ENCODE measurements at places on chromosomes 2 and 18.

GRCh38 chr2:85248773-85249509 is 78.8 kb downstream of the TGOLN2 start:
- DNase-seq = no peak

DNA sequence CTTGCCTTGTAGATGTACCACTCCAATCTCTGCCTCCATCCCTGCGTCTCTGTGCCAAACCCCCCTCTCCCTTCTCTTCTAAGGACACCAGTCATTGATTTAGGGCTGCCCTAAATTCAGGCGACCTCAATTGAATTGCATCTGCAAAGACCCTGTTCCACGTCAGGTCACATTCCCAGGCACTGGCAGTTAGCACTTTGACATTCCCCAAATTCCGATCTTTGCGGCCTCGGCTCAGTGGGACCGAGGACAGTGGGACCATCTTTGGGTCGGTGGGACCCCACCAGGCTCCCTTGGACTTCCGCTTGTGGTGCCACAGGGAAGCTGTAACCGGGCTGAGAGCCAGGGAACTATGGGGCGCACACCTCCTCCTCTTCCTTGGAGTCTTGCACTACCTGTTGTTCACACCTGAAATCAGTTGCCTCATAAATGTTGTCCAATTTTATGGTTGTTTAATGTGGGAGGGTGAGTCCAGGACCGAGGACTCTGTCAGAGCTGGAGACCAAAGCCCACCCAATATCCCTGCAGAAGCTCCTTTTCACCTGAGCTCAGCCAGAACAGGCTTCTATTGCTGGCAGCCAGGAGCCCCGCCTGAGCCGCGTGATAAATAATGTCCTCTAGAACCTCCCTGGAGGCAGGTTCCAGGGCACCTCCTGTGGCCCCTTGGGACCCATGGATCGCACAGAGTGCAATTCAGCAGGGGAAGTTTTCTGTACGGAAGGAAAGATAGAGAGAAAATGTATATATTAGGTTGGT is 271.6 kb downstream of the EIPR1 start:
- DNase-seq = no peak

DNA sequence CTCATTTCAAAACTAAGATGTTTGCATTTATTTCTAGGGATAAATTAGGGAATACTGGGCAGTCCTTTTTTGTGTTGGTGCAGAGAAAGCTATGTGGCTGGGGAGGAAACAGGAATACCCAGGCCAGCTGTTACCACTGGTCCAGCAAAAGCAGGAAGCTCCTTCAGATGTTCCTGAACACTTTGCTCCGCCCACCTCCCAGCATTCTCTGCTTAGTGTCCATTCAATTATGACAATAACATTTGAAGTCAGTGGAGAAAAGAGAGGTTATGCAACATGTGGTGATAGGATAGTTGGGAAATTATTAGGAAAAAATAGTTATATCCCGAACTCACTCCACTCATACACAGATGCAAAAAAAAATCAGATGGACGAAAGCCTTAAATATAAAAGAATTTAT is 22.1 kb upstream of the ARPC2 start:
- DNase-seq = no peak

- DNase-seq = no peak
Measured at GRCh38 chr2:18085593-18085992, 207.1 kb downstream of the KCNS3 start.

DNA sequence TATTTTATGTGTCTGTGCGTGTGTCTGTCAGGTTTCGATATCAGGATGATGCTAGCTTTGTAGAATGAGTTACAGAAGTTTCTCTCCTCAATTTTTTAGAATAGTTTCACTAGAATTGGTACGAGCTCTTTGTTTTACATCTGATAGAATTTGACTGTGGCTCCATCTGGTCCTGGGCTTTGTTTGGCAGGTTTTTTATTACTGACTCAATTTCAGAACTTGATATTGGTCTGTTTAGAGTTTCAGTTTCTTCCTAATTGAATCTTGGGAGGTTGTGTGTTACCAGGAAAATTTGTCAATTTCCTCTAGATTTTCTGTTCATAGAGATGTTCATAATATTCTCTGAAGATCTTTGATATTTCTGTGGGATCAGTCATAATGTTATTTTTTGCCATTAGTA is 289.4 kb upstream of the COL3A1 start:
- DNase-seq = no peak

DNA sequence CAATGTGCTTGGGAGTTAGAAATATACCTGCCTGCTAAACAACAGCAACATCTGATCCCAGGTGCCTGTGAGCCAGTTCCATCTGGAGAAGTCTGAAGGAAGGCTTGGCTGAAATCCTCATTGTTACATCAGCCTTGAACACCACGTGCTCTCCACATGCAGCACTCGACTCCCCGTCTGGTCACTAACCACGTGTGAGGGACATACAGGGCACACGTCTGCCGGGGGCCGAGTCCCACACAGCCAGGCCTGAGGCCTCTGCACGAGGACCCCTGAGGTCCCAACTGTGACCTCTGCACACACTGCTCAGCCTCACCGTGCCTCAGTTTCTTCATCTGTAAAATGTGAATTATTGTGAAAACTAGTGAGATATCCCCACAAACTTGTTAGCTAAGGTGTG is 236.5 kb upstream of the SALL3 start:
- DNase-seq = no peak

- DNase-seq = no peak
Measured at GRCh38 chr2:159089543-159089942, 121.1 kb downstream of the TANC1 start.

DNA sequence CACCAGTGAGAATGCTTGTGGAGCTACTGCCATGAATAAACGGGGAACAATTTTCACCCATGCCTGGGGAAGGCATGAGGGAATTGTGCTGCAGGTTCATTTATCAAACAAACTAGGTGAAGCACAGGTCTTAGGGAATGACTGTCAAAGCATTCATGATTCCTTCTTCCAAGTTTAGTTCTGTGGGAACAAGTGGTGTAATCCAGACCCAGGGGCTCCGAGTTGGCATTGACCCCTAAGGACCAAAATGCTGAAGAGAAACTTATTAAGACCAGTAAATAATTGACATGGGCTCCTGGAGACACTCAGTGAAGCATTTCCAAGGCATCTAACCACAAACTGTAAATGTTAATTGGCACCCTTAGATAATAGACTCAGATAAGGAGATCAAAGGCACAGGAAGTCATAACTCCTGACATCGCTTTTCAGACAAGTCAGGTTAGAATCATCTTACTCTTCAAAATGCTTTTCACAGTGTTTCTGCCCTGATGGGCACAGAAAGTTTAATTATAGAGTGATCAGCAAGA is 96.9 kb downstream of the SPP2 start:
- DNase-seq = no peak

DNA sequence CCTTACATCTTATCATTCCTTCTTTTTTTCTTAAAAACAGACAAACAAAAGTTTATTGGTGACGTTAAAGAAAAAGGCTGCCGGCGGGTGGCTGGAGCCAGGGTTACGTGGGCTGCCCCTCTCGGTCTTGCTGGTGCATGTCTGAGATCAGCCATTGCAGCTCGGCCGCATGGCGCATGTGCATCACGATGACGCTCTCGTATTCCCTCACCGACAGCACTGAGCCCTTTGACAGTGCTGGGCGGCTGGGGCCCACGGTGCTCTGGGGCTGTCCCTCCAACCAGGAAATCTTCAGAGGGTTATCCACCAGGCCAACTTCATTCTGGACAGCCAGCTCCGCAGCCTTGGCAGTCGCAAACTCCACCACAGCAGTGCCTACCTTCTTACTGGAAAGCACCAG is 1081.8 kb upstream of the TMEFF2 start:
- no peak for DNase-seq

GRCh38 chr2:107393516-107393915 is 433.2 kb upstream of the RGPD4 start:
- DNase-seq = no peak

DNA sequence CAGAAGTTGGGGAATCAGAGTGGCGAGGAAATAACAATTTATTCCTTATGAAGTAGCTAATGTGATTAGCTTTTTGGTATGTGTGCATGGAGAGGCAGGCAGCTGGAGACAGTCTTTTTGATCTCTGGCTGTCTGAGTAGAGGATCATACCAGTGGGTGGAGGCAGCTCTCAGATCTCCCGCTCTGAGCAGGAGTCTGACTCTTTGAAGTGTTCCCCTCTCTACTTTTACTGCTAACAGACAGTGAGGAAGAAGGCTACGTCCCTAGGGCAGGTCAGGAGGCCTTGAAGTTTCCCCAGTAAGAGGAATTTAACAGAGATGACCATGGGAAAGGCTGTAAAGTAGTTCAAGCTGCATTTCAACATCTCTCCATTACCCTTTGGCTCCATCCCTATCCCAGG is 111.9 kb upstream of the REG3A start:
- DNase-seq = no peak

DNA sequence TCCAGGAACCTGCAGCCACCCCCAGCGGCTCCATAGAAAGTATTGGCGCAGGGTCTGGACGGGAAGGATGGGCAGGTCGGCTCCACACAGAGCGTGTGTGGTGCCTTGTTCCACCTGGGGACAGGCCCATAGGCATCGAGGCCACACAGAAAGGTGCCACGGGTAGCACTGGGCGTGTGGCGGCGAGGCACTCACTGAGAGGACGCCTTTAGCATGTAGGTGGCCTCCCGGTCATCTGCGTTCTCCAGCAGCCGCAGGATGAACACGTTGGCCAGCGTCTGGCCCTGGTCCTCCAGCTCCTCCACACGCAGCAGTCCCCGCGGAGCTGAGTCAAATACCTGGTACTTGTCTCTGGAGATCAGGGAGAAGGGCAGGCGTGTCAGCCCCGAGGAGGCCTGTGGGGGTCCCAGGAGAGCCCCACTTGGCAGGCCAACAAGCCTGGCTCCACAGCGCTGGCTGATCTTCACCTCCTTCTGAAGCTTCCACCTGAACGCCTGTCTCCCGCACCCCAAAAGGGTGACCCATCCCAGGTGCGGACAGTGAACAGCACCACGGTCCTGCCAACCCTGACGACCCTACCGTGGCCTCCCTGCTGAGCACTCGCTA is 13.2 kb downstream of the SNORC start:
- DNase-seq = no peak

DNA sequence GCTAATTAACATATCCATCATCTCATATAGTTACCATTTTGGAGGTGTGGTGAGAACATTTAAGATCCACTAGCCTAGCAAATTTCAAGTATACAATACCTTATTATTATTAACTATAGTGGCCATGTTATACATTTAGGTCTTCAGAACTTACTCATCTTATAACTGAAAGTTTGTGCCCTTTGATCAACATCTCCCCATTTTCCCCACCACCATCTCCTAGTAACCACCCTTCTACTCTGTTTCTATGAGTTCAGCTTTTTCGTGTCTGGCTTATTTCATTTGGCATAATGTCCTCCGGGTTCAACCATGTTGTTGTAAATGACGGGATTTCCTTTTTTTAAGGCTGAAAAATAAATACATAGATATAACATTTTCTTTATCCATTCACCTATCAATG is 15.9 kb downstream of the NEURL3 start:
- no peak for DNase-seq

DNA sequence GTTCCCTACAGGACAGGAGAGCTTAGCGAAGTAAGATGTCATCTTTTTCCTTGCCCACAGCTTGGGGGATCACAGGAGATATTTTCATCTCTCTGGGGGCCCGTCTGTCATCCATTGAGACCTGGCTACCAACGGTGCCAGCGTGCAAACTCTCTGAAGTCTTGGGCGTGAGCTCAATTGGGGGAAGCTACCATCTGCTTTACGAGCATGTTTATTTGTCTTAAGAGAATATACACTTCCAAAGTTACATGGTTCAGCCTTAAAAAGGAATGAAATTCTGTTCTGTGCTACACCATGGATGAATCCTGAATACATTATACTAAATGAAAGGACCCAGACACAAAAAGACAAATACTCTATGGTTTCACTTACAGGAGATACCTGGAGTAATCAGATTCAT is 13.6 kb downstream of the SAG start:
- no peak for DNase-seq

- DNase-seq = peak; percentile 46
Measured at GRCh38 chr2:156663757-156664409, 227.7 kb downstream of the GPD2 start.

GRCh38 chr18:8769509-8770095 is 64.2 kb downstream of the MTCL1 start:
- no peak for DNase-seq

GRCh38 chr2:126650994-126651393 is 5.0 kb upstream of the GYPC start:
- no peak for DNase-seq

GRCh38 chr18:6203791-6204190 is 210.9 kb downstream of the L3MBTL4 start:
- no peak for DNase-seq

GRCh38 chr2:191862156-191862775 is 15.4 kb upstream of the CAVIN2 start:
- DNase-seq = no peak

GRCh38 chr18:48639772-48640432 is 101.1 kb downstream of the CTIF start:
- DNase-seq = no peak

- peak; percentile 12 for DNase-seq
Measured at GRCh38 chr2:33205693-33206434, 259.1 kb downstream of the LTBP1 start.

- no peak for DNase-seq
Measured at GRCh38 chr18:9433671-9434121, 41.6 kb upstream of the RALBP1 start.

DNA sequence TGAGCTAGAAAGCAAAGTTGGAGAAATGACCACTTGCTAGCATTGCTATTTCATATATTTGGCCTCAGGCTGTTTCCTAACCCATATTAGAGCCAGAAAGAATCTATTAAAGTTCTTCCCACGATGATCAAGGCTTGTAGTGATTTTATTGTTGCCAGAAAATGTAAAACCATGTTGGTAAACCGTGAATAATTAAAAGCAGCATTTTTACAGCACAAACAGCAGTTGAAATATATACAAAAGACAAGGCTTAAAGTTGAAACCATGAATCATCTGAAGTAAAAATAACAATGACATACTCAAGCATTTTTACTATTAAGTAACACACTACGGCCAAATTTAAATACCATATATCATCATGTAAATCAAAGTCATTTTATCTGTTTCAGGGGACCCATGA is 27.7 kb upstream of the DSC3 start:
- no peak for DNase-seq

- DNase-seq = no peak
Measured at GRCh38 chr18:77657651-77658298, 408.1 kb downstream of the GALR1 start.

- DNase-seq = peak; percentile 10
Measured at GRCh38 chr2:192566863-192567262, 372.1 kb upstream of the TMEFF2 start.

- DNase-seq = peak; percentile 47
Measured at GRCh38 chr2:86072271-86072858, 33.3 kb downstream of the POLR1A start.

- DNase-seq = no peak
Measured at GRCh38 chr2:134108113-134108512, 145.8 kb upstream of the MGAT5 start.

GRCh38 chr2:59019566-59020159 is 778.5 kb upstream of the FANCL start:
- DNase-seq = no peak

DNA sequence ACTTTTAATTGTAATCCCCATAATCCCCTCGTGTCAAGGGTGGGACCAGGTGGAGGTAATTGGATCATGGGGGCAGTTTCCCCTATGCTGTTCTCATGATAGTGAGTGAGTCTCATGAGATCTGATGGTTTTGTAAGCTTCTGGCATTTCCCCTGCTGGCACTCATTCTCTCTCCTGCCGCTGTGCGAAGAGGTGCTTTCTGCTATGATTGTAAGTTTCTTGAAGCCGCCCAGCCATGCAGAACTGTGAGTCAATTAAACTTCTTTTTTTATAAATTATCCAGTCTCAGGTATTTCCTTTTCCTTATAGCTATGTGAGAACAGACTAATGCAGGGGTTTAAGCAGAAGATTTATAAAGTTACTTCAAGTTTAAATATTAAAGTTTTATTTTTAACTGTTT is 655.2 kb downstream of the EPHA4 start:
- DNase-seq = no peak

GRCh38 chr2:71226096-71226964 is 573 bp downstream of the PAIP2B start:
- DNase-seq = peak; percentile 11
